ENCODE measurements at places on chromosomes 4 and X.

DNA sequence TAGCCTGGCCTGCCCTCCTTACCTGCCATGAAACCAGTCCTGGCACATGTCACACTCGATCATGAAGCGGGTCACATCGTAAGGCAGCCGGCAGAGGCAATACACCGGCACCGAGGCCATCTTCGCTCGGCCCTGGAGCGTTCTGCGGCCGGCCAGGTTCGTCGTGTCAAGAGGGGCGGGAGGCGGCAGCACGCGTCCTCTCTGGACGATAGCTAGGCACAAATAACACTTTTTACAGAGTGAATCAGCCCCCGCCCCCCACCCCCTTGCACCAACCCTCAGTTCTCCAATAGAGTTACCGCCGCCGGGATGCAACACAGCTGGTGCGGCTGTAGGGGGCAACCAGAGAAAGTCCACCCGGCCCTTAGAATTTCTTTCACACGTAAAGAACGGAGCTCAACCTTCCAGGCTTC is 1.7 kb downstream of the PHF8 start:
- no peak for DNase-seq

GRCh38 chr4:34196375-34196774 is 2047.9 kb downstream of the ARAP2 start:
- no peak for DNase-seq

DNA sequence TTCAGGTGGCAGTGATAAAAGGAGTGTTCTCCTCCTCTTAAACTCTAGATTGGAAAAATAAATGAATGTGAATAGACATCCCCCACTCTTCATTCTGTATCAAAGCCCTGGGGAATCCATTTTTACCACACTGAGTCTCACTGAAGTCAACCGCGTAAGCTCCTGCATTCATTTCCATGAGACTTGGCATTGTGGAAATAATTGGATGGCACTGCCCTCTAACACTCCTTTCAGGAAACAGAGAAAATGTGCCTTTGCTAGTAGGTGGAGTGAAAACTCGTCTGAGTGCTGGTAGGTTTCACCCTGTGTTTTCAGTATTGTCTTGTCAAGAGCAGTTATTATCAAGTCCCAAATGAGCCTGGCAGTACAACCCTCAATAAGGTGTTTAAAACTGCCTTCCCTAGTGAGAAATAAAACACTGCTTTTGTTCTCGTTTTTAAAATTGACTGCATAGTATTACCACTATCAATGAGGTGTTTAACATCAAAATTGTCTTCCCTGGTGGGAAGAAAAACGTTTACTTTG is 9.7 kb upstream of the CDKN2AIP start:
- DNase-seq: no peak

DNA sequence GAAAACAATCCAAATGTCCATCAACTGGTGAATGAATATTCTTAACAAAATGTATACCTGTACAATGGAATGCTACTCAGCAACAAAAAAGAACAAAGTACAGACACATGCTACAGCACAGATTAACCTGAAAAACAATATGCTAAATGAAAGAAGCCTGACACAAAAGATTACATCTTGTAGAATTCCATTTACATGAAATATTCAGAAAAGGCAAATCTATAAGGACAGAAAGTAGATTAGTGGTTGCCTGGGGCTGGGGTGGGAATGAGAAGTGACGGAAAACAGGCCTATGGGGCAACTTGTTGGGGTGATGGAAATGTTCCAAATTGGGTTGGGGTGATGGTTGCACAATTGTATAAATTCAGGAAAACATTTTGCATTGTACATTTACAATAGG is 219.1 kb upstream of the GPC4 start:
- no peak for DNase-seq

- DNase-seq: no peak
Observed at GRCh38 chrX:47380268-47380667, 9.9 kb downstream of the ZNF157 start.

DNA sequence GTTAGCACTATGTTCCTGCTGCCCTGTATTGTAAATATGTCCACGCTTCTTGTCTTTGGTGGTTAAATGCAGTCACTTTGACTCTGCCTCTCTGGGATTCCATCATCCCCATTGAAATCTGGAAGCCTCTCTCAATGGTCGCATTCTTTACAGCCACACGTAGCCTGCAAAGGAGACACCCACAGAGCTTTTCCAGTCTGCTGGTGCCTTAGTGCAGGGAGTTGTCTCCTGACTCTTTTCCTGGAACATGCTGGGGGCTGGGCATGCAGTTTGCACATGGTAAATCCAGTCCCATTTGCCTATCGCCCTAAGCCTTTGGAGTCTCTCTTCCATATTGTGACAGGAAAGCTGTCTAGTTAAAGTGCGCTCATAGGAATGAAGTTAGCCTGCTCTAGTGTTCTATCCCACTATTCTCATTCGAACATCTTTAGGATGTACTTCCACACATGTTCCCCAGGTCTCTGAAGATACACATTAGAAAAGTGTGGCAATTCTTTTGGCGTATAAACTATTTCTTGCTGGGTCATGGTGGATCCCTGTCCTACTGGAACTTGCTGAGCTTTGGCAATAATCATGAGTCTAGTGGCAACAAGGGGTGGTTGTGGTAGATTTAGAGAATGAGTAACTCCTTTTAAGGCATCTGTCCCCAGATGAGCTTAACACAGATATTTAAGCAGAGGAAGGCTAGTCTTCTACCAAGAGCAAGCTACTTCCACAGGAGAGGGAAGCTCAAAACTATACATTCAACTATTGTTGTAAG is 33.7 kb downstream of the COQ2 start:
- DNase-seq: no peak

DNA sequence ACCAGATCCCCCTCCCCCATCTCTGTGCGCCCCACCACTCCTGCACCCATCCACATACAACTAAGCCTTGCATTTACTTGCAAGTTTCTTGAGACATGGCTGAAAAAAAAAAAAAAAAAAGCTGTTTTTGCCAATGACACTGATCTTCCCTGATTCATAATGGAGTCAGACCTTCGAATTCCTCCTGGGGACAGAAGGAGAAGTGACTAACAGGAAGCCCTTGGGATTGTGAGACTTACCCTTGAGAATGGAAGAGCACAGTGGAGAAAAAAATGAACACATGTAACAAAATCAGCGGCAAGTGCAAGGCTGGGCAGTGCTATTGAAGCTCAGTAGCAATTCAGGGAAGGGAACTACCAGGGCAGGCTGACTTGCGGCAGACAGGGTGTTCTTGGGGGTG is 288.4 kb downstream of the BCOR start:
- DNase-seq: peak; percentile 45

GRCh38 chr4:6109842-6110560 is 90.3 kb downstream of the JAKMIP1 start:
- DNase-seq: no peak

DNA sequence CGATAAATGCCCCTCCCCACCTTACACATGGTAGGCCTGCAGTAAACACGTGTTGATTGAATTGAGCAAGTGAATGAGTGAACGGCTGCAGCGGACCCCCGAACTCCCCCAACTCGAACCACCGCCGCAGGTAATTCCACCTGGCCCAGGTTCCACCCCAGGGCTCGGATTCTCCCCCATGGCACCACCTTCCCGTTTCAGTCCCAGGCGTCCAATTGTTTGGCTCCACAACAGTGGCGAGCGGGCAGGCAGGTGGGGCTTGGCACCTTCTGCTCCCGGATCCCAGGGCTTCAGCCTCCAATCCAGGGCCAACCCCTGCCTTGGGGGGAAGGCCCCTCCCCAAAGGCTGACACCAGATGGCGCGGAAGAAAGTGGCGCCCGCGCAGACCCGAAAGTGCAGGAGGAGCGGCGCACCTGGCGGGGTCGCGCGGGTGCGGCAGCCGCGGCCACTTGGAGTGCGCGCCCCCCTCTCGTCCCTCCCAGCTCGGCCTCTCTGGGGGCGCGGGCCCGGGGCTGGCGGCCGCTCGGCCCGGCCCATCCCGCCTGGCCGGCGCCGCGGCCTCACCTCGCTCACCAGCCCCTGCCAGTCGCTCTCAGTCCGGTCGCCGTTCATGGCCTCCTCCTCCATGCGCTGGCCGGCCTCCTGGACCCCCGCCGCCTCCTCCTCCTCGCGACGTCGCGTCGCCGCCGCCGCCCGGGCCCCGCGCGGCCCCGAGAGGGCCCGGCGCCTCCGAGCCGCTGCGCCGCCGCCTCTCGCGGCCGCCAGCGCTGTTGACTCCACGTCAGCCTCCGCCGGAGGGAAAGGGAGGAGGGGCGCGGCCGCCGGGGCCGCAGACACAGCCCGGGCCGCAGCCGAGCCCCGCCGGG is at the start of gene CCDC149:
Gene CCDC149 (minus strand): TSS at position 791 of the 867 bp plus-strand sequence. CDS start 178 bp downstream, at position 613.
- no peak for DNase-seq

DNA sequence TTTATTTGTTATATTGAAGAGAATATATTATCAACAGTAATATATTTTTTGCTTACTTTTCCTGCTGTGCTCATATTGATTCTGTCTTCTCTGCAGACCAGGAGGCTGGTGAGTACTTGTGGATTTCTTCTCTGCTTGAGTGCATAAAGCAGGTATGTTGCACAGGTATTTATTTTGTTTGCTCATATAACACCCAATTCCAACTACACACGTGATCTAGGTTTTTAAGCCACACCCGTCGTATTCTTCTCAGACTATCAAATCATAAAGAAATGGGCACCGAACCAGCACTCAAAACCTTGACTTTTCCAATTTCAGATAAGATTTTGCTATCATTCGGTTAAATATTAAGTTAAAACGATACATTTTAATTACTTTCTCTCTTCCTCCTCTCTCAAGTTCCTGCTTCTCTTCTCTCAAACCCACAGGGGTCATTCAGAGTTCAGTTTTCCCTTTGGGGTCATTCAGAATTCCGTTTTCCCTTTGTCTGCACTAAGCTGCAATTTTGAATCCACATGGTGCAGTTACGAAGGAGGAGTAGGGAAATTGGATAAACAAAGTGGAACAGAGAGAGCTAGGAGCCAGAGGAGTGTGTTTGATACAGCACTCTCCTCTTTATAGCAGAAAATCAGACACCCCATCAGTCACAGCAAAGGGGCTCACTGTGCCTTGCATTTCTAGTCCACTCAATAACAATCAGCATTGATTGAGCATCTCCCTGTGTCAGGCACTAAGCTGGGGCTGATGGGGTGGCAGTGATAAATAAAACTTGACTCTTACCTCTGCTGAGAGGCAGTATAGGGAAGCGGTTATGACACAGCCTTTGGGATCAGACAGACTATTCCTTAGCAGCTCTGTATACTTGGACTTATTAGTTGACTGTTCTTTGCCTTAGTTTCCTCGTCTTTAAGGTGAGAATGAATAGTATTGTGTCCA is at the start of gene ADH1C:
Gene ADH1C (minus strand): TSS at position 145 of the 936 bp plus-strand sequence. CDS start 71 bp downstream, at position 74.
- DNase-seq: no peak

DNA sequence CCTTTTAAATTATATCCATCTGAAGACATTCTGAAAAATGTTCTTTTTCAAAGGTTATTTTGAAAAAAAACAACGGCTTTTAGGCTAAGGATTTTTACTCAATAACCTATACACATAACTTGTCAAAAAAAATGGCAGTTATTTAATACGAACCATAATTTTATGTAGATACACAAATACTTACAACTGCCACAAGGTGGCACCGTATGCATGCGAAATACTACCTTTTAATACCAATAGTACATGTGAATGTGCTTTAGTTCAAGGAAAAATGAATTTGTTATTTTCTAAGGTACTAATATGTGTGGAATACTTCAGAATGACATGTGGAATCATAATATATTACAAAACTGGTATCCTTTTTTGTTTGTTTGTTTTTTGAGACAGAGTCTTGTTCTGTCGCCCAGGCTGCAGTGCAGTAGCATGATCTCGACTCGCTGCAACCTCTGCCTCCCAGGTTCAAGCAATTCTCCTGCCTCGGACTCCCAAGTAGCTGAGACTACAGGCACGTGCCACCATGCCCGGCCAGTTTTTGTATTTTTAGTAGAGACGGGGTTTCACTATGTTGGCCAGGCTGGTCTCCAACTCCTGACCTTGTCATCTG is 4.6 kb upstream of the MAD2L1 start:
- peak; percentile 14 for DNase-seq

- DNase-seq: no peak
Observed at GRCh38 chr4:104210420-104210819, 284.3 kb downstream of the CXXC4 start.

Measured in BJ (cell line).